ENCODE measurements at places on chromosomes 3 and 15. TPM values are rescaled to one million over a fixed set of nuclear protein-coding genes. Genes with fewer than 3 reads are reported as not detected.

The PLCB2 gene
- 9.7 TPM for polyA plus RNA-seq

The APBA2 gene
- 3.9 TPM for polyA plus RNA-seq

The AGTR1 gene
- polyA plus RNA-seq = 1.5 TPM

The FMN1 gene
- 2.3 TPM for polyA plus RNA-seq

The CYP1A2 gene
- not detected for polyA plus RNA-seq

The MAGI1 gene
- 27.9 TPM for polyA plus RNA-seq

Data from pancreas (tissue), 10 donors.